ENCODE measurements at places on chromosomes 2 and 18. TPM values are rescaled to one million over a fixed set of nuclear protein-coding genes. Genes with fewer than 3 reads are reported as not detected.

DNA sequence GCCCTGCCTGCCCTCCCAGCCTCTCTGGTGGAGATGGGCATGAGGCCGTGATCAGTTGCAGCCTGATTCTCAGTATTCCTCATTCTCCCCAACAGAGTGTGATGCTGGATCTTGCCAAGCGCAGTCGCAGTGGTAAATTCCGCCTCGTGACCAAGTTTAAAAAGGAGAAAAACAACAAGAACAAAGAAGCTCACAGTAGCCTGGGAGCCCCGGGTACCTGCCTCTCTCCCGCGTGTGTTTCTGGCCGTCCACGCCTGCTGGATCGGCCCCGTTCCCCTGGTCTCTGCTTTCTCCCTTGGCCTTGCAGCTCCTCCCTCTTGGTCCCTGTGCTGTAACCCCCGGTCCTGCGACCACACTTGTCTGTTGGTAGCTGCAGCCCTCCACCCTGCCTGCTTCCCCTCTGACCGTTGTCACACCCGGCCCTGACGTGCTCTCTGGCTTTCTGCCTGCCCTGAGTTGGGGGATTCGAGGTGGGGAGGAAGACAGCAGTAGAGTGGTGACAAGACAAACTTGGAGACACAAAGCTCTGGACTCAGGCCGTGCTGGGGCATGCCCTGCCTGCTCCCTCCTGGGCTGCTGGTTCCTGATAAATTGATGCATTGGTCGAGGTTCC lies 99.5 kb downstream of the USP40 start:
- DNase-seq = no peak

GRCh38 chr2:99852956-99853355 lies 289.4 kb downstream of the AFF3 start:
- DNase-seq = no peak

- DNase-seq = no peak
Observed at GRCh38 chr2:200033929-200034328, 78.5 kb downstream of the MAIP1 start.

DNA sequence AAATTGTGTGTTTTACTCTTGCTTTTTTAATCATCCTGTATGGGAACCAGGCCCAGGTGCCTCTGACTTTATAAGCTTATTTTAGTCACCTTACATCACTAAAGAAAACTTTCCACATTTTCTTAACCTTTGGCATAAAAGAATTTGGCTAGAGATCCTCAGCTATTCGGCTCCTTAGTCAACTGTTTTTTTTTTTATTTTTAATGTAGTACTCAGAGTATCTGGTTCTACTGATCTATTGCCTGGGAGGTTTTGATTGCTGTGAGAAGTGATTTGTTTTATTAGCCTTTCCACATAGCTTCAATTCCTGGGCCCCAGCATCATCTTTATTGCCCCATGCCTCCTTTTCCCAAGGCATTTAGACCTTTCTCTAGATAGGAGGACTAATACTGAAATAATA lies 121.0 kb downstream of the MYO1B start:
- DNase-seq = no peak

DNA sequence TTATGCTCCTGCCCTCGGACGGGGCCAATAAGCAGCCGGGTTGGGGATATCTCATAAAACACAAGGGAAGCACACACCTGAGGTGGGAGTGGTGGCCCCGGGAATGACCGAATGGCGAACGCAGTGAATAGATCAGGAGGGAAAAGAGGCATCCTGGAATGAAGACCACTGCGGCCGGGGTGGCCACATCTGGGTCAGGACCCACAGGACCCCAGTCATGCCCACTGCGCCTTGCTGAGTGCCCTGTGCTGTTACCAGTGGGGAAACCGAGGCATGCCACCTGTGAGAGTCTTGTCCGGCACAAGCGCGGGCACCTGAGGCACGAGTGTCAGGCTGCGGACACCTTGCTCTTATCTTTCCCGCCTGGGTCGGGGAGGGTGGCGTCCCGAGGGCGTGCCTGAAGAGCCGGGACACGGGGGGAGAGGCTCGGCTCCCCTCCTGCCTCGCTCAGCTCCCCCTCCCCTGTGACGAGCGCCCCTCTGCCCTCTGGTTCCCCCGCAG lies 1.6 kb downstream of the PDCD1 start:
- no peak for DNase-seq

The ORC2 gene
- polyA plus RNA-seq = 31.2 TPM

The MOGAT1 gene
- polyA plus RNA-seq = not detected

The ITGA4 gene
- polyA plus RNA-seq = 43.6 TPM

The HNMT gene
- polyA plus RNA-seq = 70.9 TPM

DNA sequence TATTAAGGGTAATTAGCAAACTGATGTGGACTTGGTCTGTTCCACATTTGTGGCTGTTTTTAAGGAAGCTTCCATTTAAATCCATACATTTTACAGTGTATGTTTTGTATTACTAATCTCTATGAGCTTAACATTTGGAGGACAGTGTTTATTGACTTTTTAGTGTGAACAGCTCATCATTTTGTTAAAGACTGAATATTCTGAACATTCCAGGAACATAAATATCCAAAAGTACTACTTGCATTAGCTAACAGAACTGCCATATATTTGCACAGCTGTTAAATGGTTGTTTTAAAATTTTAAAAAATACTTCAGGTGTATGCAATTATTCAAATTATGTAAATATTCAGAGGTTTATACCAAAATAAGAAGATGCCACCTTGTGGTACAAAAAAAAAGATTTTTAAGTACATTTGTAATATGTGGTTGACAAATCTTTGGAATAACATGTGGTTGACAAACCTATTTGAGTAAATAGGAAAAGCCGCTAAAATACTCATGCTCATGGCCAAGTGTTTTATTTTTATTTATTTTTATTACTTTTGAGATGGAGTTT lies 439.7 kb upstream of the FANCL start:
- no peak for DNase-seq

DNA sequence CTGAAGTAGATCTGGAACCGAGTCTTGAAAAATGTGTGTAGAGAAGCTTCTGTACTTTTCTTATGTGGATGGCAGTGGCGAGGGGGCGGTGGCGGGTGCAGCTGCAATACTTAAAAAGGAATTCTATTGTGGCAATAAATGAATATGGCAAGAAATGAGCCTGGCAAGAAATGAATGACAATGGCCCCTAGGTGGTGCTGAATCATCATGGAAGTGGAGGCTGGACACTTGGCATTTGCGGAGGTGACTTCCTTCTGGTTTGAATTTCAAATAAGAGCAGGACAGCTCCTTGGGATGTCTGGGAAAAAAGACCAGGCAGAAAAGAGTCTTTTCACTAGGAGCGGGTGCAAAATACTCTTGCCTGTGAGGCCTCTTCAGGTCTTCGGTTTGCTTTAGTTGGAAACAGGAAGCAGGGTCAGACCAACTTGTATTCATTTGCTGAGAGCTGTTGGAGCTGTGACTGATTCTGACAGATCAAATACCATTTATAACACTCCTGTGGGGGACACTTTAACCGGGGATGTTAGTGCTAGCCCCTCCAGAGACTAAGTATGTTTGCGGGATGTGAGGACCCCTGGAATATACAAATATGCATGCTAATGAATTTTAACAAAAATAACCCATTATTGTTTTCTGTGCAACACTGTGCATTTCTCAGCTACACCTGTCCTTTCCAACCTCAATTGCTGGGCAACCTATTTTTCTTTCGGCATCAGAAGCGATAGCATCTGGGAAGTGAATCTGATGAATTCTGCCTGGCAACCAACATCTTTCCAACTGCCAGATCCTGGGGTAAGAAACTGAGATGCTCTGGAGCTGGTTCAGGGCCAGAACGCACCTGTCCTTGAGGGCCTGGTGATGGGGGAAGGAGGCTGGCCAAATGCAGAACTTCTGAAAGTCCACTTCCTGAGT lies 35.4 kb downstream of the FASTKD2 start:
- peak; percentile 37 for DNase-seq

GRCh38 chr18:36327352-36328316 lies 30.1 kb downstream of the FHOD3 start:
- DNase-seq = no peak

The TANC1 gene
- polyA plus RNA-seq = 52.8 TPM

The PJVK gene
- 11.3 TPM for polyA plus RNA-seq

DNA sequence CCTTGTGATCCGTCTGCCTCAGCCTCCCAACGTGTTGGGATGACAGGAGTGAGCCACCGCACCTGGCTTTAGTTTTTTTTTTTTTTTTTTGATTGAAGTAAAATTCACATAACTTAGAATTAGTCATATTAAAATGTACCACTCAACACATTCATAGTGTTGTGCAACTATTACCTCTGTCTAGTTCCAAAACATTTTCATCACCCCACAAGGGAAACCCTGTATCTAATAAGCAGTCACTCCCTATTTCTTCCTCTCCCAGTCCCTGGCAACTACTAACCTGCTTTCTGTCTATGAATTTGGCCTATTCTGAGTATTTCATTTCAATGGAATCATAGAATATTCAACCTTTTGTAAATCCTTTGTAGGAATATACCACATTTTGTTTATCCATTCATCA lies 123.9 kb upstream of the FAM117B start:
- DNase-seq = no peak

GRCh38 chr2:17095340-17095739 lies 422.9 kb downstream of the RAD51AP2 start:
- DNase-seq = no peak

DNA sequence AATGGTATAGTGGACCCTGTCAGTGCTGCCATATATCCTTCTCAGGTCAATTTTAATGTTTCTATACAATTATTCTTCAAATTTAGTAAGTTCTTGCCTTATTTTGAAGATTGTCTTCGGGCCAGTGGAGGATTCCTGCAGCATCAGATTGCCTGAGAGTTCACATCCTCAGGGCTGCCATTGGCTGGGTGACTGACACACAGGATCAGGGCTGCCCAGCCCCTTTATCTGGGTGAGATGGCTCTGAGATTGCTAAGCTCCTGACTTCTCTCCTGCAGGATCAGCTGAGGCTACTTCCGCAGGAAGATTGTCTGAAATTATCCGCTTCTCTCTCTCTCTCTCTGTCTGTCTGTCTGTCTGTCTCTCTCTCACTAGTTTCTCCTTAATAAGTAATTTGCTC lies 567.4 kb downstream of the TSN start:
- no peak for DNase-seq

GRCh38 chr2:233584210-233584609 lies 17.6 kb upstream of the USP40 start:
- DNase-seq = no peak

DNA sequence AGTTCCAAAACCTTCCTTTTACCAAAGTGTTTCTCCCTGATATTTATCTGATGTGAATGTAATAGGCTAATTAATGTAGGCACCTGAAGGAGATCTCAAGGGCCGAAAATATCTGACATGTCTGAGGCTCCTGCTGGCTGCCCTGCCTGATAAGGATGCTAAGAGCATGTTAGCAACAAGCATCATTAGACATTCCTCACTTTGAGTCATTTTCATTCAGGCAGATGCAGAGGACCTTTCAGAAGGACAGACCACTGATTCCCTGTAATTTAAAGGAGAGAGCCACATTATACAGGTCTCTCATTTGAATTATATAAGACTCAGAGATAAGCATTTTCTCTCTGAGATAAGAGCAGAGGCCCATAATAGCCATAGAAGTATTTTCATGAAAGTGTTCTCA lies 222.4 kb upstream of the NCKAP5 start:
- no peak for DNase-seq

DNA sequence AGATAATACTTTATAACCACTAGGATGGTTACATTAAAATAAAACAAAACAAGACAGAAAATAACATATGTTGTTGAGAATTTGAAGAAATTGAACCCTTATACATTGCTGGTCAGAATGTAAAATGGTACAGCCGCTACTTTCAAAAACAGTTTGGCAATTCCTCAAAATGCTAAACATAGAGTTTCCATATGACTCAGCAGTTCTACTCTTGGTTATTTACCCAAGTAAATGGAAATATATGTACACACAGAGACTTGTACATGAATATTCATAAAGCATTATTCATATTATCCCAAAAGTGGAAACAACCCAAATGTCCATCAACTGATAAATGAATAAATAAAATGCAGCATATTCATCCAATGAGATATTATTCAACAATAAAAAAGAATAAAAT lies 92.5 kb upstream of the LRATD1 start:
- DNase-seq = no peak

DNA sequence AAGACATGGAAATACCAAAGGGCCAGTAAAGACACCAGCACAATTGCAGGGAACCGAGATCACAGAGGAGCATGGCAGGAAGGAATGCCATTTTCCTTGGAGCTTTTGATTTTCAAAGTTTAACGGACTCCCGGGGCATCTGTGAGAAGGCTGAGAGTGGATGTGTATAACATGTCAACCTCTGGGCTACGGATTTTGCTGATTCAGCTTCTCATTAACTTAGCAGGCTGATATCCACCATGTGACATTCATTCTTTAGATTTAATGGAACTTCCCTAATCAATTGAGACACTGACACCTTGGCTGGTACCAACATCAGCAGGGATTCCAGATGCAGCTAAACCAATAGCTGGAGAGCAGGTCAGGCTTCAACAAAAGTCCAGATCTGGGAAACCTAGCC lies 496.6 kb upstream of the SPHKAP start:
- no peak for DNase-seq

DNA sequence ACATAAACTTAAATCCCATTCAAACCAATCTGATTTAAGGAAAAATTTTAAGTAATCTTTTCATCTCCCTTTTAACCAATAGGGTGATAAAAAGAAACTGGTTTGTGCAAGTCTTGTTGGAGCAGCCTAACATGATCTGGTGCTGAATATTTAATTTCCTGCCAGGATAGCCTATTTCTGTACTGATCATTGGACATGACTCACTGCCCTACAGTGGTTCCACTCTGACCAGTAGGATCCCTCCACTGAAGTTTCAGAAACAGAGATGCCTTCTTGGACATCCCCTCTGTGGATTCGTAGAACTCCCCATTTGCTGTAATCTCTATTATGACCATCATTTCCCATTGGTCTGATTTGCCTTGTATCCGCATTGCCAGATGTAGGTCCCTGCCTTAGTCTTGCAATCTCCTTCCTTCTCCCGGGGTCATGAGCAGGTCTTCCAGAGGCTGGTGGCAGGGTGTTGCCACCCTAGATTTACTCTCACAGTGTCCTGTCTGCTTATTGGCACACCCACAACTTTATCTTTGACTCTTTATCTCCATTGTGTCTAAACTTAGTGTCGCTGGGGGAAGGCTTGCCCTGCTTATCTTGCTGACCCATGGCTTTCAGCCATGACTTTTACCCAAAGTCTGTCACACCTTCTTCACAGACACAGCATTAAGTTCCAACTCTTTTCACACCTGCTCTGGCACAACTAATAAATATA lies 12.3 kb upstream of the SETBP1 start:
- DNase-seq = no peak

- no peak for DNase-seq
Observed at GRCh38 chr2:38421274-38422056, 44.4 kb upstream of the ATL2 start.

The ALPG gene
- polyA plus RNA-seq = not detected

DNA sequence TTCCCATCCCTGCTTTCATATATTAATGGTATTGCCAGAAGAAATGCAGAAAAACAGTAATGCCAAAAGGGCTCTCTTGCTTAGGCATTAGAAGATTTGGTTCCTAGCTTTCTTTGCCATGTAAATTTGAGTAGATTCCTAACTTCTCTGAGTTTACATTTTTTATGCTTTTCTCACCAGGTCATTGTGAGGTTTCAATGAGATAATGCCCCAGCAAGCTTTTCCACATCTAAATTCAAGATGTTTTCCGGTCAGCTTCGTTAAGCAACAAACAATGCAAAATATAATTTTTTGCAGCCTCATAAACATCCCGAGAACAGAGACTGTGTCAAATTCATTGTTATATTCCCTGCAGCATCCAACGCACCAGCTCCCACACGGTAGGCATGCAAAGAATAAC lies 44.9 kb downstream of the NCKAP5 start:
- no peak for DNase-seq

Data from right renal cortex interstitium (tissue), 3 donors.